ENCODE measurements at places on chromosomes 11 and 22. TPM values are rescaled to one million over a fixed set of nuclear protein-coding genes. Genes with fewer than 3 reads are reported as not detected.

The PGA5 gene
- polyA plus RNA-seq: 0.09 TPM

The B3GAT3 gene
- polyA plus RNA-seq: 58.0 TPM

The SLC29A2 gene
- 14.3 TPM for polyA plus RNA-seq

The OR52E8 gene
- not detected for polyA plus RNA-seq

The SMCO4 gene
- 132 TPM for polyA plus RNA-seq

- H3K4me1 ChIP-seq: peaks cover 5% of the 10 kb centered on the region
- DNase-seq: no peak
- no peak overlapping the region for H3K27ac ChIP-seq
- peaks cover 2% of the 10 kb centered on the region for H3K27me3 ChIP-seq
Observed at GRCh38 chr22:46445771-46446420, 91.5 kb downstream of the CELSR1 start.

GRCh38 chr22:40419718-40420117, 49.3 kb downstream of the SGSM3 start:
- DNase-seq: no peak
- H3K36me3 ChIP-seq: peaks cover 26% of the 10 kb centered on the region
- H3K27me3 ChIP-seq: no peaks in the 10 kb centered on the region
- H3K4me1 ChIP-seq: no peaks in the 10 kb centered on the region

- DNase-seq: peak; percentile 33
- no peaks in the 10 kb centered on the region for H3K27me3 ChIP-seq
- no peak overlapping the region for H3K27ac ChIP-seq
- H3K4me1 ChIP-seq: no peaks in the 10 kb centered on the region
Observed at GRCh38 chr11:44269369-44270351, 40.3 kb downstream of the ALX4 start.

- H3K27me3 ChIP-seq: no peaks in the 10 kb centered on the region
- H3K27ac ChIP-seq: no peak overlapping the region
- H3K36me3 ChIP-seq: no peaks in the 10 kb centered on the region
- H3K4me1 ChIP-seq: no peaks in the 10 kb centered on the region
Observed at GRCh38 chr22:23065069-23065451, 5.3 kb upstream of the GNAZ start.

DNA sequence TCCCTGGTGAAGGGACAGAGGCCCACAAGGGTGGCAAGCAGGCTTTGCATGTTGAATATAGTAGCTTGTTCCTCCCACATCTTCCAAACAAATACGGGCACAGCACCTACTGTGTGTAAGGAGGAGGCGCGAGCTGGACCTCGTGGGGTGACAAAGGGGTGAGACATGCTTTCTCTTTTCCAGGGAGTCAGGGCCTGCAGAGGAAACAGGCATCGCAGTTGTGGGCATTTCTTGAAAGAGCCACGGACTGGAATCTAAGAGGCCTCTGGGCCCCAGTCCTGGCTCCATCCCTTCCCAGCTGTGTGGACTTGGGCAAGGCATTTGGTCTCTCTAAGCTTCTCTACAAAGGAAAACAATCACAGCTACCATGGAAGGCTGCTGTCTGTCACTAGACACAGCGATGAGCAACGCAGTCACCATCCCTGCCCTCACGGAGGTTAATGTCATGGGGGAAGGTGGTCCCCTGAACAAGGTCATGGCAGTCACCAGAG, 13.0 kb upstream of the CDC42EP1 start:
- H3K27ac ChIP-seq: peak overlapping the region; percentile 73
- no peaks in the 10 kb centered on the region for H3K27me3 ChIP-seq
- no peak overlapping the region for H3K4me3 ChIP-seq

GRCh38 chr11:66055021-66055420, 2.9 kb downstream of the SF3B2 start:
- no peaks in the 10 kb centered on the region for H3K27me3 ChIP-seq
- DNase-seq: no peak
- H3K4me3 ChIP-seq: no peak overlapping the region
- peaks cover 43% of the 10 kb centered on the region for H3K36me3 ChIP-seq
- peaks cover 4% of the 10 kb centered on the region for H3K4me1 ChIP-seq

GRCh38 chr22:43153899-43154298, 2.5 kb downstream of the TSPO start:
- H3K27ac ChIP-seq: no peak overlapping the region
- no peak for DNase-seq
- no peak overlapping the region for H3K4me3 ChIP-seq
- no peaks in the 10 kb centered on the region for H3K36me3 ChIP-seq
- H3K27me3 ChIP-seq: no peaks in the 10 kb centered on the region
- peaks cover 12% of the 10 kb centered on the region for H3K4me1 ChIP-seq

GRCh38 chr22:50738649-50739227, 734 bp downstream of the ACR start:
- H3K27ac ChIP-seq: no peak overlapping the region
- peaks cover 3% of the 10 kb centered on the region for H3K27me3 ChIP-seq
- H3K36me3 ChIP-seq: no peaks in the 10 kb centered on the region
- no peaks in the 10 kb centered on the region for H3K4me1 ChIP-seq

GRCh38 chr22:23438216-23438615, 141.9 kb downstream of the IGLL1 start:
- no peaks in the 10 kb centered on the region for H3K4me1 ChIP-seq
- H3K27me3 ChIP-seq: no peaks in the 10 kb centered on the region
- H3K4me3 ChIP-seq: no peak overlapping the region
- H3K36me3 ChIP-seq: no peaks in the 10 kb centered on the region
